ENCODE measurements at places on chromosomes 16 and 17. TPM values are rescaled to one million over a fixed set of nuclear protein-coding genes. Genes with fewer than 3 reads are reported as not detected.
A peak's percentile ranks its signal among the peaks of the same experiment; 100 is the strongest.

DNA sequence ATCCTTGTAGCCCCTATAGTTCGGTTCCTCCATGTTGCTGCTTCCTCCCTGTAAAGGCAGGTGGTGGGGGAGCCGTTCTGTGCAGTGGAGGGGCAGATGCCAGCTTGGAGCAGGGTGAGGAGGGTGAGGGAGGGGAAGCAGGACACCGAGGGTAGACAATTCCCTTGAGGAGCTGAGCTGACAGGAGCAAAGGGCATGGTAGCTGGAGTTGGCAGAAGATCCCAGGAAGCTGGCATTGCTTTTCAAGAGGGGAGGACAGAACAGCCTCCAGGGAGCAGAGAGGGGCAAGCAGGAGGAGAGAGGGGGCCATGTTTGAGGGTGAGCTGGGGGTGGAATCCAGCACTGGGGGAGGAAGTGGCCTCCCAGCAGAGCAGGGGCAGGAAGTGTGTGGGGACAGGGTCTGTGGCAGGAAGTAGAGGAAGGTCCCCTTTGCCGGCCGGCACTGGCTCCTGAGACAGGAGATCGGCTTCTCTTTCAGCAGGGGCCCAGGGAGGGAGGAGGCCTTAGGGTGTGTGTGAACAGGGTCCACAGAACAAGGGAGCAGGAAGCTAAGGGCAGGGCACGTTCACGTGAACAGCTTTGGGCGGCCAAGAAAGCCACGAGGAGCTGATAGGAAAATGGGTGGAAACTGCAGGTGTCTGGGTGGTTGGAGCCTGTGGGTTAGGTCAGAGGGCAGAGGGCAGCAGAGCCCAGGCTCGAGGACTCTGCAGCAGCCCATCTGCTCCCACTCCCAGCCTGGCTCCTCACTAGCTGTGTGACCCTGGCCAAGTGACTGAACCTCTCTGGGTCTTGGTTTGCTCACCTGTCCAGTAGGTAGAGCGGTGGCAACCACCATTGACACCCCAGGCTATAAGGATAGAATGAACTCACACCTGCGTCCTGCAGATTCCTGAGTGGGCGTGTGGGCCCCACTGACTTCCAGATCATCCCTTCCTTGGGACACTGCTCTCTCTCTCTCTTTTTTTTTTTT, 17.5 kb upstream of the SPNS2 start:
- H3K4me3 ChIP-seq, result no peak overlapping the region
- H3K36me3 ChIP-seq, result no peaks in the 10 kb centered on the region
- no peaks in the 10 kb centered on the region for H3K27me3 ChIP-seq
- H3K4me1 ChIP-seq, result peaks cover 24% of the 10 kb centered on the region
- no peak for DNase-seq

DNA sequence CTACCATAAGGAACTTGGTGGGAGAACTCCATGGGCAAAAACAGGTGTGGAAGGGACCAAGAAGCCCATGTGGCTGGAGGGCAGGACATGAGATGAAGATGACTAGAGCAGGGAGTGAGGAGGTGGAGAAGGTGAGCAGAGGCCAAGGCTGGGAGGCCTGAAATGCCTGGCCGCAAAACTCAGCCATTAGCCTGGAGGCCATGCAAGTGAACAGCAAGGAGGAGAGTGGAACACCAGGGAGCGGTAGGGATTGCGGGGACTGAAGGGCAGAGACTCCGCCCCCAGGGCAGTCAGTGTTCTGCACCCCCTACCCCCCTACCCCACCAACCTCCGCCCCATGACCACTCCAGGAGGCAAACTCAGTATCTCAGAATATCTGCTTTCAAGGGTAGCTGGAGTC, 17.0 kb downstream of the BCL7C start:
- no peaks in the 10 kb centered on the region for H3K36me3 ChIP-seq
- no peak for DNase-seq
- H3K27me3 ChIP-seq, result no peaks in the 10 kb centered on the region

DNA sequence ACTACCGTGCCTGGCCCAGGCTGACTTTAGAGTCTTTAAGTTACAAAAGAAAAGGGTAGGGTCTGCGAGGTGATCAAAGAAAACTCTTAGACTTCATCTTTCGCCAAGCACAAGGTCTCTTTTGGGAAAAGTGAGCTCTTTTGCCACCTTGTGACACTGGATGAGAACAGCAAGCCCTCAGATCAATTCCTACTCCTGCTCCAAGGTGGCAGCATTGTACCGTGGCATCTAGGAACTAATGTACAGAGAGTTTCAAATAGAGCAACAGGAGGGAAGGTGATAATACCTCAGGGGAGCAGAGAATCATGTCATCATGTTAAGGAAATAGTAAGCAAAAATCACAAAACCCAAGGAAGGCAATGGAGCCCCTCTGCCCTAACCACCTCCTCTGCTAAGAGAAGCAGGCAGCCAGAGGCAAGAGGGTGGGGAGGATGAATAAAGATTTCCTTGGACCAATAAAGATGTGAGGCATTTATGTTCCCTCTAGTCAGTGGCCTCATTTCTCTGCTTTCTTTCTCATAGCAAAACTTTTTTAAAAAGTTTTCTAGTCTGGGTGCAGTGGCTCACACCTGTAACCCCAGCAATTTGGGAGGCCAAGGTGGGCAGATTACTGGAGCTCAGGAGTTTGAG, 2.1 kb upstream of the C17orf78 start:
- no peaks in the 10 kb centered on the region for H3K36me3 ChIP-seq
- no peaks in the 10 kb centered on the region for H3K27me3 ChIP-seq
- DNase-seq, result peak; percentile 83
- no peak overlapping the region for H3K4me3 ChIP-seq

DNA sequence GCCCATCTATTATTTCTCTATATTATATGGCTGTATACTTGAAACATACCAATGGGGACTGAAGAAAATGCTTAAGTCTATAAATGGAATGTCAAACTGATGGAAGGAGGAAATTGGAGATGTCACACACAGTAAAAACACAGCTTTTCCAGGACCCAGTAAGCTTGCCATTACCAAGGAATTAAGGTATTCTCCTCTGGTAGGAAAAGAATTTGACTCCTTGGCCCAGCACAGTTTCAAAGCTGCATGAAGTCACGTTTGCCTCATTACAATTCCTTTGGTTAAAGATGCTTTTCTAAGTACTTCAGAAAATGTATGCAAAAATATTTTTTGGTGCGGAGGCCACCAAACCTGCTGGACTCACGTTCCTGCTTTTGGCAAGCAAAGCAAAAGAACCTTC, 48.5 kb downstream of the CDH13 start:
- no peak overlapping the region for H3K27ac ChIP-seq
- no peak for DNase-seq
- H3K36me3 ChIP-seq, result no peaks in the 10 kb centered on the region
- H3K27me3 ChIP-seq, result peaks cover 4% of the 10 kb centered on the region
- H3K4me3 ChIP-seq, result no peak overlapping the region
- H3K4me1 ChIP-seq, result no peaks in the 10 kb centered on the region

Gene KRTAP4-1
- total RNA-seq, result not detected

- no peak overlapping the region for H3K27ac ChIP-seq
- H3K27me3 ChIP-seq, result no peaks in the 10 kb centered on the region
- peaks cover 7% of the 10 kb centered on the region for H3K4me1 ChIP-seq
These were observed 17.8 kb upstream of the BLMH start for GRCh38 chr17:30309591-30309990.

GRCh38 chr16:55706739-55707384, 51.1 kb downstream of the SLC6A2 start:
- no peaks in the 10 kb centered on the region for H3K4me1 ChIP-seq
- H3K4me3 ChIP-seq, result no peak overlapping the region
- no peaks in the 10 kb centered on the region for H3K36me3 ChIP-seq
- no peak overlapping the region for H3K27ac ChIP-seq
- no peak for DNase-seq
